ENCODE measurements at places on chromosomes 6 and 20.

DNA sequence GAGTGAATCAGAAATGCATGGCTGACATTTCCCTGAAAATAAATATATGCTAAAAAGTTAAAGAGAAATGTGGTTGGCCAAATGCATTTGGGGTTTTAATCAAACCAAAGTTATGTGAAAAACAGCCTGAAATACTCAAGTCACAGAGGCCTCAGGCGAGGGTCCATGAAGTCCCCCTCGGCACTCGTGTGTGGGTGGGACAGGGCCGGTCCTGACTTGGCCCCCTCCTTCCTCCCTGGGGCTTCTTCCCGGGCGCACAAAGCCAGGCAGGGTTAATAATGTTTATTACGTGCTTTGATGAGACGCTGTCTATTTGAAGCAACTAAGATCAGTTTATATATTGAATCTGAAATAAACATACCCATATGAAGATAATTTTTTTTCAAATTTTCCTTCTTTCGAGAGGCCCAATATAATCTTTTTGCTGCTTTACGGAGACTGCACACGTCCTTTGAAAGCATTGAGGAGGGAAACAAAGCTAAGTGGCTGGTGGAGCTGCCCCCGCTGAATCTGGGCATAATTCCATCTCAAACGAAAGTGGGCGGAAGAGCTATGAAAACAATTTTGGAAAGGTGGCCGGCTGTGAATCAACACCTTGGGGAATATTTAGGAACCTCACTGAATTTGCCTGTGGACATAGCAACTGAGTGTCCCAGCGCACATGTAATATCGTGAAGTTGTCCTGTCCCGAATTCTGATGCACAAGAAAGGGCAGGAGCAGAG is 55.8 kb upstream of the SMOC2 start:
- DNase-seq, result no peak

GRCh38 chr6:55785273-55785672 is 90.1 kb downstream of the BMP5 start:
- no peak for DNase-seq

DNA sequence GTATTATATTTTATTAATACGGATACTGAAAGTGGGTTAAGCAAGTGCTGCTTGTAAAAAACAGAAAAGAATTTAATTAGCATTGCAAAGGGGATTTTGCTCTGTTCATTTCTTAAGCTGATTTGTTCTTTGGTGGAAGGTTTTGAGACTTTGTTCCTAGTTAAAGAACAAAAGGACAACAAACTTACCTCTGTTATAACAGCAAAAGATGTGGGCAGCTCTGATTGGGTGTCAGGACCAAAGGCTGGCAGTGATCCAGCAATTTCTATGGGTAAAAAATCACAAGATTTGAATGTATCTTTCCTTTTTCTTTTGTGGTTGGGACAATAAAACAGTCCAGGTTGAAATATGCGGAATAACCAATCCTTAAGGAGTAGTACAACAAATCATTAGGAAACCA is 68.8 kb downstream of the IMPG1 start:
- DNase-seq, result no peak

GRCh38 chr6:37940074-37940847 is 120.7 kb downstream of the ZFAND3 start:
- no peak for DNase-seq

GRCh38 chr20:371755-372542 is 8.6 kb upstream of the TRIB3 start:
- no peak for DNase-seq

DNA sequence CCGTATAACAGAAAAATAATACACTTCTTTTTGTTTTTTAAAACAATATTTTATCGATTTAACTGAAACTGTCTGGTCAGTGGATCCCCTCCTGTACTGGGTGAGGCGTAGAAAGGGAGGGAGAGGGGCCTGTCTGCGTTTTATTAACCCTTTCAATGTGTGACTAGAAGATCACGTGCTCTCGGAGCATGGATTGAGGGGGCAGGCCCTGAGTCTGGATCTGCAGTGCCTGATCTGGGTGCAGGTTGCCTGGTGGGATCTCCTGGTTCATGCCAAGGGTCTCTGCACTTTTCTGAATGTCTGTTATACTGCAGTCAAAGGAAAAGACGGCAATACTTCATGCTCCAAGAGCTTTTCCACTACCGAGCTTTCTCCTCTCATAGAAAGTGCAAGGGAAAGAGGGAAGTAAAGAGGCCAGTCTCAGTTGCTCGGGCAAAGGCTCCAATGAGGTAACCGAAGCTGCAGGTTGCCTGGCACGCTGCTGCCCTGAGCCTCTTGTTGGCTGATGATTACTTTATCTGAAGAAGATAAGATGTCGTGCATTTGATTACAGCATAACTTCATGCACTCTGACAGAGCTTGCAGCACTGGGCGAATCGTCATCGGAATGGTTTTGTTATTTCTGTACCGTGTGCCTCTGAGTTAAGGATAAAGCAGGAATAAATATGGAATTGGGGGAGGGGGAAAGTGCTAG is 167.5 kb upstream of the PMEPA1 start:
- DNase-seq, result no peak

DNA sequence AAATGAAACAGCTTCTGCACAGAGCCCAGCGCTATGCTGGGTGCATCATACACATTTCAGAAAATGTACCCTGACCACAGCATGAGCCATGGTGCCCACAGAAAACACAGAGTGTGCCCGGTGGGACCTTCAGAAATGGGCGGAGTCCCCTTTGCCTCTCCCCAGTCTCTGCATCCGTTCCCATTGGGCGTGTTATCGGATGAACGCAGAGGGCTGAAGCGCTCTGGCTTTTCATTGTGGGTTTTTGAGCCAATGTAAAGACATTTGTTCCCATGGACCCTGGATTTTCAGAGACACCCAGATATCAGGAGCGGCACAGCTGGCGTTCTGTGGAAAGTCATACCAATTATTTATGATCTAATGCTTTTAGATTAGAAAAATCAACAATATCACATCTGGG is 99.8 kb downstream of the DACT2 start:
- no peak for DNase-seq

DNA sequence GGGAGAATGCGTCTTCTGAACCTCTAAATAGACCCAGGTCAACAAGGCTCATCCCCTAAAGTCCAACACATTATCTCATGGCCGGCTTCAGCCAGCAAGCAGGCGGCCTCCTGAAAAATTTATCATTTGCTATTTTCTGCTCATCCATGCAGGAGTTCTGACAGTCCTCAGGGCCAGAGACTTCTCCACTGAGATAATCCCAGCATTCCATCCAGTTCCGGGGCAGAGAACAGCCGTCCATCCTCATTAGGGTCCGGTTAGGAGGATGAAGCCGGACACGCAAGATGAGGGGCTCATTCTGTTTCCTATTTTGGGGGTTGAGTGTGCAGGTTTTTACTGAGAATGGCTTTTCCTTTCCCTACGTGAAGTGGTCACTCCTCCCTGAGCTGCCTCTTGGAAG is 258.1 kb downstream of the PREX1 start:
- DNase-seq, result no peak

DNA sequence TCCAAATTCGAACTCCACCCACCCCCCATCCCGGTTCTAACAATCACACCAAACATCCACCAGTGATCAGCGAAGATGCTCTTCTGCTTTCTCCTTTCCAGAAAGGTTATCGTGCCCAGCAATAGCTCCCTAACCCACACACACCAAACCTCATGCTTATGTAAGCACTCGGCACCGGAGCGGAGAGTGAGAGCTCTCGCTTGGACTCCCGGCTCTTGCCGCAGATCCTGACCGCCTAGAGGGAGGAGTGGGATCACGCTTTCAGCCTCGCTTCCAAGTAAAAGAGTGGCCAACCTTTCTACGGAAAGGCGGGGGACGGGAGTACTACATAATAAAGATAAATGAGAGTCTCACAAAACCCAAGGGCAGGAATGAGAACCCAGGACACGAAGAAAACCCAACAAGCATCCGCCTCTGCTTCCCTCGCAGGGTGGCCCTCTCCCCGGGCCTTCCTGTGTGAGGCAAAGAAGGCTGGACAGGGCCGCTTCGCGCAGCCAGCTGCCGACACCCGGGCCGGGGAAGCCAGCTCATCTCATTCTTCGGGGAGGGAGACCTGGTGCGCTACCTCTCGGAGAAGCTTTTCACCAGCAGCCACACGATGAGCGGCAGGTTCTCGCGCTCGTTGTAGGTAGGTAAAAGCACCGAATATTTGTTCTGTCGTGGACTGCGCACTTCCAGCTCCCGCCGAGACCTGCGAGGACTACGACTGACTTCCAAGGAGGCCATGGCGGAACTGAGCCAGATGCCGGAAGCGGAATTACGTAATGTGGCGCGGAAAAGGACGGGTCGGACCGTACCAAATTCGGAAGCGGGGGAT is at the start of gene DPM1:
Gene DPM1, minus strand, starts transcription at position 735 of the 817 bp plus-strand sequence. Its CDS starts 9 bp downstream, at position 726.
- DNase-seq, result no peak

GRCh38 chr20:41776421-41776820 is 158.2 kb upstream of the CHD6 start:
- DNase-seq, result no peak

DNA sequence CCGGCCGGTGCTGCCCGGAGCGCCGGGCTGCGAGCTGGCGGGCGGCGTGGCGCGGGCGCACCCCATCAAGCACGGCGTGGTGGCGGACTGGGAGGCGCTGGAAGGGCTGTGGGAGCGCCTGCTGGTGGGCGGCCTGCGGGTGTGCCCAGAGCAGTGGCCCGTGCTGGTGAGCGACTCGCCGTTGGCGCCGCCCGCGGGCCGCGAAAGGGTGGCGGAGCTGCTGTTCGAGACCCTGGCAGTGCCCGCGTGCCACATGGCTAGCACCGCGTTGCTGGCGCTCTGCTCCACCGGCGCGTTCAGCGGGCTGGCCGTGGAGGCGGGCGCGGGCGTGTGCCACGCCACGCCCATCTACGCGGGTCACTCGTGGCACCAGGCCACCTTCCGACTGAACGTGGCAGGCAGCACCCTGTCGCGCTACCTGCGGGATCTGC is 517 bp downstream of the ACTL10 start:
- DNase-seq, result no peak

DNA sequence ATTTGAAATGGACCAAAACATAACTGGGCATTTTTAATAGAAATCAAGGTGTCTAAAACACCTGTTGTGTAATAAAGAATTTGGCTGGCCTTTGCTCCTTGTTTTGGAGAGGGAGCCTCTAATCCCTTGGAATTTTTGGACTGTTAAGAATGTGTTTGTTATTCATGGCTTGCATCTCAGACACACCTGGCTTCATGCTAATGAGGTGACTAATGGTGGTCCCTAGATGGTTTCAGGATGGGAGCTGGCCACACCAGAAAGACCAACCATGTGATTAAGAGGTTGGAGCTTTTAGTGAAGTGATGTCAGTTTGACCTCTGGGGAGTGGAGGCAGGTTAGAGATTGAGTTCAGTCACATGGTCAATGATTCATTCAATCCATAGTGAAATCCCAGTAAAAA is 328.4 kb downstream of the DHX35 start:
- DNase-seq, result no peak

DNA sequence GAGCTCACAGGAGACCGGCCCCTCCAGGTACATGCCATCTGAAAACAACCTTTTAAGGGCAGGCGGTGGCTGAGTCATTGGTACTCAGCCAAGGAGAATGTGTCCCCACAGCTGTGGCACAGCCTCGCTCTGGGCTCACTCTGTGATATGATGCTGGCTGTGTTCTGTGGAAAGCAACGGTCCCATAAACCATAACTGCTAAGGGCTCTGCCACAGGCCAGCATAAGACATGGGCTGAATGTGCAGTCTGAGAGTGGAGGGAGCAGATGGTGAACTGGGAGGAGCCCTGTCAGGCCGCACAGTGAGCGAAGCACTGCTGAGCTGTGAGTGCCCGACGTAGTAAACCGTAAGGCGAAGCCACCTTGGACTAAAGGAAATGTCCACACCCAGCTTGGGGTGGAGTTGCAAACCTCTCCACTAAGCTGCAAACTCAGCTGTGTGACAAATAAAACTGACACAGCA is 375.8 kb downstream of the THBS2 start:
- no peak for DNase-seq

DNA sequence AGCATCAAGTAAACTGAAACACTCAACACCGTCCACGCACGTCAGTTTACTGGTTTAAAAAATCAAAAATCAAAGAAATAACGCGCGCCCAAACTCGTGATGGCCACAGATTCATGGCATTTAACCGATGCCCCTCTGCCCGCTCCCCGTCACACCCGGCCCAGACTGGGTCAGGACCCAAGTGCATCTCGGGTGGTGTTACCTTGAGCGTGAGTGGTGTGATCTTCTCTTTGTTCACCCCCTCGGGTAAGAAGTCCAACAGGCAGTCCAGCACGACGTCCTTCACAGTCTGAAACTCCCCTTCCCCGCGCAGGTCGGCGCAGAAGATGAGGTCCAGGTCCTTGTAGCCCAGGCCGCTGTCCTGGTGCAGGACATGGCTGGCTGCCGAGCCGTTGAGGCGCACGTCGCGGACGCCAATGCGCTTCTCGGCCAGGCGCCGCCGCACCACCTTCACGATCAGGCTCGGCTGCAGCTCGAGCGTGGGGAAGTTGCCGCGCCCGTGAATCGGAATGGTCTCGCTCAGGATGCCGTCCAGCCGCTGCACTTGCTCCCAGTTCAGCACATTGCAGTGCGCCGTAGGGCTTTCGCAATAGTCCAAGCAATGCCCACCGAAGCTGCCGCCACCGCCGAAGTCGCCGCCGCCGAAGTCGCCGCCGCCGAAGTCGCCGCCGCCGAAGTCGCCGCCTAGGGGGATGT is 945 bp downstream of the TENT5A start:
- no peak for DNase-seq

GRCh38 chr6:2514965-2515543 is 235.7 kb downstream of the MYLK4 start:
- no peak for DNase-seq

DNA sequence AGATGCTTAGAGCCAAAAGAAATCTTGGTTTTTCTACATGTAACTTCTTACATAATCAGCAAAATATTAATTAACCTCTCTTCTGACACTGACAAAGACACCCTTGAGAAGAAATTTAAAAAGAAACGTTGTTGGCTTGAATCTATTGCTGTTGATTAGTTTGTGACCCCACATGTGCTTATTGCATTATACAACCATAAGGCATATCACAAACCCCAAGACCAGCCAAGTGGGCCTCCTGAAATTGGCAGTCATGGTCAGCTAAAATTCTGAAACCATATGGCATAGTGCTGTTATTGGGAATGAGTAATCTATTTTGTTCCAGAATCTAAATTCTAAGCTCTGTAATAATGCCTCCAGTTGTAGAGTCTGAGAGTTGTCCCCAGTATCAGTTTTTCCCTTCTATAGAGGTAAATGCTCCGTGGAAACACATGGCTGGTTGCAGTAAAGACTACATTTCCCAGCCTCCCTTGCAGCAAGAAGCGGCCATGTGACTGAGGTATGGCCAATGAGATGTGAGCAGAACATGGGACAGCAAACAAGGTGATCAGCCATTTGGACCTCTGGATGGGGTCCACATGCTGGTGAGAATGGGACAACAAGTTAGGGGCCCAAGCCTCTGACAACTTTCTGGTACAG is 42.3 kb upstream of the PTPN1 start:
- no peak for DNase-seq

DNA sequence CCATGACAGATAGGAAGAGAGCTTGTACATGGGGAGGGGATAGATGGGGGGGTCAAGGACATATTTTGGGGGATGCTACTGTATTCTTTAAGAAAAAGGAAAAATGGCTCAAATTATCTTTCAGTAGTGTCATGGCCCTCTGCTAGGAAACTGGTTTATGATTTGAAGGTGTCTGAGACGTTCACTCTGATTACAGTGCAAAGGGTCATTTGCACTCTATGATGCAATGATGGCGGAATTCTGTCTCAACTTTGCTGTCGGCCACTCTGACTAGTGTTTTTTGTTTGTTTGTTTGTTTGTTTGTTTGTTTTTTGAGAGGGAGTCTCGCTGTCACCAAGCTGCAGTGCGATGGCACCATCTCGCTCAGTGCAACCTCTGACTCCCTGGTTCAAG is 180.0 kb downstream of the SOX4 start:
- no peak for DNase-seq

GRCh38 chr20:37598575-37599342 is 71.1 kb upstream of the BLCAP start:
- no peak for DNase-seq

Measured in brain pericyte (primary cell).